ENCODE measurements at places on chromosomes 5 and 9.

- DNase-seq, result no peak
Measured at GRCh38 chr5:15263942-15264341, 236.0 kb upstream of the FBXL7 start.

DNA sequence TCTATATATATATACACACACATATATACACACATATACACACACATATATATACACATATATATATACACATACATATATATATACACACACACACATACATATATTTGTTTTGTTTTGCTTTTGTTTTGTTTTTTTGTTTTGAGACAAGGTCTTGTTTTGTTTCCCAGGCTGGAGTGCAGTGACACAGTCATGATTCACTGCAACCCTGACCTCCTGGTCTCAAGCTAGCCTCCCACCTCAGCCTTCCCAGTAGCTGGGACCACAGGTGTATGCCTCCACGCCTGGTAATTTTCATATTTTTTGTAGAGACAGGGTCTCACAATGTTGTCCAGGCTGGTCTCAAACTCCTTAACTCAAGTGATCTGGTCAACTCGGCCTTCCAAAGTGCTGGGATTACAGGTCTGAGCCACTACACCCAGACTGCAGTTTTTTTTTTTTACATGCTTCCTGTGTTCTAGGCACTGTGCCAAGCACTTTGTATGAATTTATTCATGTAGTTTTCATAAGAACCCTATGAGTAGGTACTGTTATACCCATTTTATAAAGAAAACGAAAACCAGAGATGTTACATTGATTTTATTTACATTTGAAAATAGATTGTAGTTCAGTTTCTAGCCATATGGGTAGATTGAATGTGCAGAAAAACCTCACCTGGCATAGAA lies 120.7 kb downstream of the PBX3 start:
- no peak for DNase-seq

GRCh38 chr5:4643190-4643589 lies 496.9 kb upstream of the ADAMTS16 start:
- no peak for DNase-seq

GRCh38 chr9:112180387-112180881 lies 5.3 kb upstream of the SUSD1 start:
- DNase-seq, result no peak

DNA sequence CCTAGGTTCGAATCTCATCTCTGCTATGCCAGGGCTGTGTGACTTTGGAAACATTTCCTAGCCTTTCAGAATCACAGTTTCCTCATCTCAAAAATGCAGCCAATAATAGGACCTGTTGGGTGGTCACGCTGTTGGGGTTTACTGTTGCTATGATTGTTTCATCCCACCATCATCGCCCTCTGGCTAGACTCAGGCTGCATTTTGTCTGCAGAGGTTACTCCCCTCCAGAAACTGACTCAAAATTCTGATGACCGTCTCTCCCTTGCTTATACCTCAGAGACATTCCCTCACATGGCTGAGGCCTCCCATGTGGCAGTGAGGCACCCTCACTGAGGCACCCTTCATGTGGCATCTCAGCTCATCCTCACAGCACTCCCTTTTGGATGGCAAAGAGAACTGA lies 61.6 kb downstream of the COL27A1 start:
- no peak for DNase-seq

All from NCI-H526 (cell line).